Activated naive CD8-positive, alpha-beta T cell treated with anti-CD3 and anti-CD28 coated beads, Interleukin-2, amount 50 U/mL, for 24 hours (primary cell): ENCODE measurements at places on chromosomes 4 and X.

GRCh38 chrX:79065696-79066095 lies 78.8 kb upstream of the GPR174 start:
- DNase-seq: no peak

DNA sequence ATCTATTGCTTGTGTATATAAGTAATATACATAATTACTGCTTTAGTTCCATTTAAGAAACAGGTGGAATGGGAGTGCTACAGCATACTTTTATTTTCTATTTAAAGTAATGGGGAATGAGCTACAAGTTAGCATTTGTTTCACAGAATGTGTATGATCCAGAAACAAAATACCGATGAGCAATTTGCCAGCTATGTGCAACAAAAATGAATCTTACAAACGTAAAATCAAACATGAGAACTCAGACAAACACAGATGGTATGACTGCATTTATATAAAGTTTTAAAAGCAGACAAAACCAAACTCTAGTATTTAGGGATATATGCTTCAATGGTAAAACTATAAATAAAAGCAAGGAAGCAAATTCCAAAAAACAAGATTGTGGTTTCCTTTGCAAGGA lies 141.7 kb downstream of the PAPSS1 start:
- DNase-seq: no peak

- no peak for DNase-seq
These were observed 94.4 kb downstream of the SCD5 start for GRCh38 chr4:82704156-82704555.

DNA sequence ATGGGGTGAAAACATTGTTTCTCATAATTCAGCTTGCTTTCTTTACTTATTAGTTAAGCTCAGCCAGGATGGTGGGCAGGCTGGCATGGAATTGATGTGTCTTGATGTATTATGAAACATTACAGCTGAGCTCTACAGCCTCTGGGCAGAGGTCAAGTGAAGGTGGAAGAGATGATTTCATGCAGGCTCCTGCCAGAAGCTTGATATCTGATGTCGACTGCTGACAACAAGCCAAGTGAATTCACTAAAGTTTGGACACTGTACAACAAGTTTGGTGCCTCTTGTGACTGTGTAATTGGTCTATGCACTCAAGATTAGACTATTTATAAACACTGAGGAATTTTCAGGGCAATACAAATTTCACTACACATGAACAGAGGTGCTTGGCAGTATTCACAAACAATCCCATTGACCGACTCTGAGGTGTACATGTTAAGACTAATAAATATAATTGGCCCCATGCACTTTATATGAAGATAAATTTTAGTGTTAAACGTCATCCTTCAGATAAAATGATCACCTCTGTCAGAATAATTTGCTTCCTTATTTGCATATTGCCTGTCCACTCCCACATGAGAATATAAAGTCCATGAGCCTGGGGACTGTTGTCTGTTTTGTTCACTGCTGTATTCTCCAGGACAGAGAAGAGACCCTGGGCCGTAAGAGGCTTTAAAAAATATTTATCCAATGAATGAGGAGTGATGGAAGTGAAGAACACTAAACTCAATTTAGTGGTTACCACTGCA lies 612.2 kb downstream of the IQCM start:
- DNase-seq: no peak

GRCh38 chr4:73213916-73214653 lies 44.5 kb downstream of the ANKRD17 start:
- no peak for DNase-seq

- no peak for DNase-seq
These were observed 278.0 kb downstream of the ANK2 start for GRCh38 chr4:113327494-113327893.

GRCh38 chr4:22072726-22073125 lies 124.2 kb upstream of the KCNIP4 start:
- no peak for DNase-seq

DNA sequence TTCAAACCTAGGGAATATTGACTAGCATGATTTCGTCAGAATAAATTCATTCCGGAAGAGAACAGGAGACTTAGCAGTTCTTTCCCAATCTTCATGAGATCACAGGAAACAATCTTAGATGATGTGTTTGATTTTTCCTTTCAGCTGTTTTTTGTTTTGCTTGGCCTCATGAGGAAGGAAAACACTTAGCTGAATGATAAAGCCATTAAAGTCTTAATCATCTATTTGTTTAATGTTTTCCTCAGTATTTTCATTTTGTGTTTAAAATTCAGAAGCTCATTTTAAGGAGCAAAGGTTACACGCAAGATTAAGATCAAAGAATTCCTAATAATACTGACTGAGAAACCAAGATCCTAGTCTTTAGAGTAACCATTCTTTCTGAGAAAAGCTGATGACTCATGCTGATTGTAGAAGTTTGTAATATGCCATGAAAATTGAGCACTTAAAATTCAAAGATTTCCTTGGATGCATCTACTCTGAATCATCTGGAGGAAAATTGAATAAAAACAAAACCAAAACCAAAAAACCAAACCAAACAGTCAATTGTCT lies 15.4 kb upstream of the TBC1D19 start:
- DNase-seq: no peak
